ENCODE measurements at places on chromosomes 16 and 17. TPM values are rescaled to one million over a fixed set of nuclear protein-coding genes. Genes with fewer than 3 reads are reported as not detected.

GCGR gene
- not detected for total RNA-seq

SPAG7 gene
- total RNA-seq, result 47.7 TPM

MT1E gene
- total RNA-seq, result 100 TPM

KCNJ2 gene
- not detected for total RNA-seq

GRCh38 chr17:5871666-5872065 is 198.5 kb upstream of the WSCD1 start:
- no peaks in the 10 kb centered on the region for H3K36me3 ChIP-seq
- H3K27me3 ChIP-seq, result no peaks in the 10 kb centered on the region
- H3K4me1 ChIP-seq, result no peaks in the 10 kb centered on the region
- no peak for DNase-seq
- no peak overlapping the region for H3K27ac ChIP-seq

DNA sequence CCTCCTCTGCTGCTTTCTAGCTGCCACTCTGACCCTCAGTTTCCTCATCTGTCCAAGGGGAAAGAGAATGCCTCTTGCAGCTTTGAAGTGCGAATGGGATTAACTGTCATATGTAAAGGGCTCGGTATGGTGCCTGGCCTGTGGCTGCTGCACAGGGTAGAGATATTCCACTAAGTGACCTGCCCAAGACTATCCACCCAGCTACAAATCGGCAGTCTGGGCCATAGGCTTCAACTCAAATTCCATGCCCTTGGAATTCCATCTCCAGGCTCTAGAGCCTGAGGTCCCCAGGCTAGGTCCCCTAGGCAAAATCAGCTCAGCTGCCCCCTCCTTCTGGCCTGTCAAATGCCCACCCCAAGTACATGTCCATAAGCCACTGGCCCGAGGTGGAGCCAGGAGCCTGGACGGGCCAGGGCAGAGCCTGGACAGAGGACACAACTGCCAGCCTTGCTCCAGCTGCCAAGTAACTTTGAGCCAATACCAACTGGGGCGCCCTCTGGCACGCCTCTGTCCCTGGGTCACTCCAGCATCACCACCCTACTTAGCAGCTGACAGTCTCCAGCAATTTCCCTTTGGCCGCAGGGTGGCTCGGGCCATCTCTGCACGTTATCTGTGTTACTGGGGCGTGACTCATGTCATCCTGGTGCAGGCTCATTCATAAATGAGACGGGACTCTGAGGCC is 57.2 kb downstream of the SDK2 start:
- H3K4me1 ChIP-seq, result peaks cover 56% of the 10 kb centered on the region
- DNase-seq, result no peak
- H3K27ac ChIP-seq, result no peak overlapping the region
- H3K36me3 ChIP-seq, result peaks cover 2% of the 10 kb centered on the region

DNA sequence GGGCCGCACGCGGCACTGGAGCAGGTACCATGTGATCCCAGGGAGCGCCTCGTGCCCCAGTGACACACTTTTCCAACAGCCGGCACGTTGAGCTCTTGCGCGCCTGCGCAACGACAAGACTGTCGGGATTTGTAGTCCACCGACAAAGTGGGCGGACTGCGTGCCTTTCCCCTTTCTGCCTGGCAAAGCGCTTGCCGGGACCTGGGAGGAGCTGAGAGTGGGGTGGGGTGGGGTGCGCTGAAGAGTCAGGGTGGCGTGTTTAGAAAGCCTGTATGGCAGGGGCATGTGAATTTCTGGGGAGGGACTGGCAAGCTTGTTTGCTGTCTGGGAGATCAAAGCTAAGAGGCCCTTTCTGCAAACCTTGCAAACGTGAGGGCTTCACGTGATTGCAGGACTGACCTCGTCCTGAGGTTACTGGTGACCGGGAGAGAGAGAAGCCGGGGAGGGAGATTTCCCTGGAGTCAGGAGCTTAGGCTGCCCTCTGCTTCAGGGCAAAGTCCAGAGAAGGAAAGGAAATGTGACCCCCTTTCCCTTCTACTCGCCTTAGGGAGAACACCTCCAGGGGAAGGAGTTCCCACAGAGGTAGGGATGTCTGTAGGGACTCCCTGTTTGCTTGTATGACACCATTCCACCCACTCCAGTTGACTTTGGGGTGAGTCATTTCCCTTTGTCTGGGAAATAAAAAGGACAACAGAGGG is 429 bp upstream of the NR1D1 start:
- peak overlapping the region; percentile 82 for H3K4me3 ChIP-seq
- H3K4me1 ChIP-seq, result peaks cover 88% of the 10 kb centered on the region
- H3K27me3 ChIP-seq, result no peaks in the 10 kb centered on the region
- peaks cover 27% of the 10 kb centered on the region for H3K36me3 ChIP-seq
